ENCODE measurements at places on chromosomes 2 and 18. TPM values are rescaled to one million over a fixed set of nuclear protein-coding genes. Genes with fewer than 3 reads are reported as not detected.

Gene MEP1B
- 0.19 TPM for total RNA-seq

Gene CYS1
- 0.19 TPM for total RNA-seq

Gene HMSD
- not detected for total RNA-seq

Gene COL6A3
- total RNA-seq, result 497 TPM

Gene ADNP2
- 12.6 TPM for total RNA-seq

Gene RSAD2
- total RNA-seq, result 0.19 TPM

Gene PROKR1
- not detected for total RNA-seq

Gene SCYGR2
- total RNA-seq, result not detected

Gene ERFE
- total RNA-seq, result 0.66 TPM

Gene FBLN7
- 1.2 TPM for total RNA-seq

Gene DSG4
- not detected for total RNA-seq

Gene SLC35F5
- total RNA-seq, result 119 TPM

Gene MAPK4
- not detected for total RNA-seq

Gene CNGA3
- total RNA-seq, result not detected

Gene KCNE4
- not detected for total RNA-seq

Gene CLIP4
- total RNA-seq, result 39.9 TPM

Gene MAL
- total RNA-seq, result not detected

Gene DNAJC5G
- not detected for total RNA-seq

Gene PJVK
- total RNA-seq, result 0.66 TPM

Gene TRABD2A
- 0.56 TPM for total RNA-seq

Gene GCG
- total RNA-seq, result not detected

Gene EVA1A
- 116 TPM for total RNA-seq

Gene BOLL
- total RNA-seq, result not detected

Gene CYTIP
- total RNA-seq, result not detected

Gene SLC4A3
- total RNA-seq, result 0.27 TPM

Gene LAMA3
- 3.1 TPM for total RNA-seq

Gene CBLN2
- 0.09 TPM for total RNA-seq

Gene FBXO41
- total RNA-seq, result 0.56 TPM

Gene FAM110C
- not detected for total RNA-seq

Gene ADGRF3
- total RNA-seq, result under 0.01 TPM

Gene ZRANB3
- total RNA-seq, result 8.9 TPM

Gene REG1B
- not detected for total RNA-seq

Gene VIT
- 0.09 TPM for total RNA-seq

Gene DSG1
- not detected for total RNA-seq

Gene TTC27
- total RNA-seq, result 19.3 TPM

Gene SAP130
- total RNA-seq, result 2.9 TPM

Gene FOXI3
- not detected for total RNA-seq

Gene SCYGR4
- total RNA-seq, result not detected

Gene TGOLN2
- total RNA-seq, result 127 TPM

Gene SERPINB7
- not detected for total RNA-seq

Gene POTEF
- total RNA-seq, result 0.09 TPM

Gene IL36RN
- total RNA-seq, result not detected

Gene CASP8
- total RNA-seq, result 9.4 TPM

Gene WIPF1
- total RNA-seq, result 7.6 TPM

Gene G6PC2
- not detected for total RNA-seq

Gene AKAIN1
- total RNA-seq, result not detected

Gene CABLES1
- total RNA-seq, result 22.7 TPM

Gene RFTN2
- total RNA-seq, result 3.8 TPM

Gene ANKRD30BL
- total RNA-seq, result not detected

Gene DYSF
- 87.3 TPM for total RNA-seq

Gene DSG2
- under 0.01 TPM for total RNA-seq

Gene TRIM43
- not detected for total RNA-seq

Gene PTRHD1
- total RNA-seq, result 36.7 TPM
